Chondrocyte (in vitro differentiated cells): ENCODE measurements at places on chromosomes 5 and 9. TPM values are rescaled to one million over a fixed set of nuclear protein-coding genes. Genes with fewer than 3 reads are reported as not detected.

GCNT4 gene
- 0.65 to 2.6 TPM (median 2.6 TPM) in 3 replicates for total RNA-seq

- no peak overlapping the region for H3K4me3 ChIP-seq
- no peak for DNase-seq
- H3K27me3 ChIP-seq: no peaks in the 10 kb centered on the region
- no peak overlapping the region for H3K27ac ChIP-seq
- H3K4me1 ChIP-seq: peaks cover 17% of the 10 kb centered on the region
- H3K36me3 ChIP-seq: no peaks in the 10 kb centered on the region
Measured at GRCh38 chr9:21590058-21590996, 108.2 kb upstream of the IFNE start.

GRCh38 chr9:134782921-134783698, 97.5 kb upstream of the FCN2 start:
- peaks cover 54% of the 10 kb centered on the region for H3K36me3 ChIP-seq
- DNase-seq: no peak
- no peak overlapping the region for H3K4me3 ChIP-seq
- peak overlapping the region; percentile 77 for H3K27ac ChIP-seq
- no peaks in the 10 kb centered on the region for H3K27me3 ChIP-seq
- peaks cover 43% of the 10 kb centered on the region for H3K4me1 ChIP-seq

DNA sequence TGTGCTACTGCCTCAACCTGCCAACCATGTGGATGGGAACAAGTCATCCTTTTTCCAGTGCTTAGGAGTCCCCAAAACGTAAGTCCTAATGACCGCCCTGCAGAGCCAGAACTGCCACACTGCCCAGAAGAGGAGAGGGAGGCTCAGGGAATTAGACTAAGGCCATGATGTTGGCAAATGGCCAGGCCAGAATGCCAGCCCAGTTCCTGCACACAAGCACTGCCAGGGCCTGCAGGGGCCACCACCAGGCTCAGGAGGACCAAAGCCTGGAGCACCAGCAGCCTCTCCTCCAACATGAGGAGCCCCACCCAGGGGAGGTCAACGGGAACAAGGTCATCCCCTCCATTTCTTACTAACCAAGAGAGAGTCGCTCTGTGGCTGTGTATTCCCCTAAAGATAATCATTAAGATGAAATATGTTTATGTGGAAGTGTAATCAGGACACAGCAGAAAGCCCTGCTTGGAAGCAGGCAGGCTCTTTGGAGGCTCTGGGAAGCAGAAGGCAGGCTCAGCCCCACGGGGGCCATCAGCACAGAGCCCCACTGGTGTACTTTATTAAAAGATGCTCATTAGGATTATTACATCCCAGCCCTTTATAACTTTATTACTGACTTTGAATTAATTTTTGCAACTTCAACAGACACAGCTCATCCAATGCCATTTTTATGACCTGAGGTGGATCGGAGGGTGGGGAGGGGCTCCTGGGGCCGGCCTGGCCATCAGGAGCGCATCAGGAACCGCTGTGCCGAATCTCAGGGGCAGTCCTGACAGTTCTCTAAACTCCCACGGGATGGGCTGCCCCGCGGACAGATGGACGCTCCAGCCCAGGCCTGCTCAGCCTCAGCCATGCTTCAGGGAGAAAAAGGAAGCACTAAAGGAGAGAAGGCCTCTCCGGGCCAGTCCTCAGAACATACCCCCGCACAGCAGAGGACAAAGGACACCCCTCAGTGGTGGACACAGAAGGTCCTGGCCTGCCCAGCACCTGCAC, 127.0 kb downstream of the ADAMTS2 start:
- H3K36me3 ChIP-seq: peaks cover 4% of the 10 kb centered on the region
- H3K4me1 ChIP-seq: no peaks in the 10 kb centered on the region
- no peak overlapping the region for H3K4me3 ChIP-seq
- no peak overlapping the region for H3K27ac ChIP-seq

- no peak overlapping the region for H3K27ac ChIP-seq
- no peak for DNase-seq
- H3K36me3 ChIP-seq: peaks cover 2% of the 10 kb centered on the region
- H3K4me1 ChIP-seq: peaks cover 23% of the 10 kb centered on the region
- H3K27me3 ChIP-seq: no peaks in the 10 kb centered on the region
Measured at GRCh38 chr9:128323791-128324190, 1.2 kb downstream of the COQ4 start.

- H3K27ac ChIP-seq: peak overlapping the region; percentile 79
- no peak for DNase-seq
- peak overlapping the region; percentile 54 for H3K4me3 ChIP-seq
- H3K4me1 ChIP-seq: peaks cover 30% of the 10 kb centered on the region
- H3K36me3 ChIP-seq: peaks cover 3% of the 10 kb centered on the region
- no peaks in the 10 kb centered on the region for H3K27me3 ChIP-seq
Measured at GRCh38 chr5:173573126-173573960, 43.1 kb downstream of the BOD1 start.

PCDHGA4 gene
- 0.72 to 1.4 TPM (median 0.94 TPM) in 3 replicates for total RNA-seq

CNTNAP3B gene
- total RNA-seq: 9.5 to 23.9 TPM (median 23.1 TPM) in 3 replicates
